ENCODE measurements at places on chromosomes 1 and 21.

DNA sequence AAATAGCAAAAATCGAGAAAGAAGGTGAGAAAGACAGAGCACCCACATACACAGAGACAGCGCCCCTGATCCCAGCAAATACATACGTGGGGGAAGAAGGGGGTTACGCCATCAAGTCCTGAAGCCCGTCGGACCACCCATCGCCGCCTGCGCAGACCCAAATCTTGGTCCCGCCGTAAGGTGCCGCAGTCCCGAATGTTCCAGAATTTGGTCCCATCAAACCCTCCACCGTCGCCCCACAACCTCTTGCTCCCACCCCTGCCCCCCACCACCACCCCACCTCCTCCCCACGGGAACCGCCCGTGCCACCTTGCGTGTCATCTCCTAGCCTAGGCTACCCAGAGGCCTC, 71.7 kb downstream of the CD46 start:
- DNase-seq: no peak

DNA sequence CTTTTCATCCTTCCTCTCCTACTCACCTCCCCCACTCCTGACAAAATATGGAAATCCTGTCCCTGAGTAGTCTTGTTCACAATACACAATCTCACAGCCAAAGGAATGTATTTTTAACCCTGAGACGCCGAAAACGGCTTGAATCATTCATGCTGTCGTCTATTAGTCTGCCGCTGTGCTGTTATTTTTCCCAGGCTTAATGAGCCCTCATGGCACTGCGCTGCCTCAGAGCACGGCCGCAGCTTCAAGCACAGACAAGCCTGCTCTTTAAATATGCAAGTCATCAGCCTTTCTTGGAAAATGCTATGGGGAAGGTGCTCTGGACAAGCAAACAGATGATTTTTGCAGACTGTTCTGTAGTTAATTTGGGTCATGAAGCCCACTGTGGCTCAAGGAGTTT, 302.7 kb downstream of the DISC1 start:
- no peak for DNase-seq

GRCh38 chr1:193914871-193915270, 728.5 kb upstream of the B3GALT2 start:
- no peak for DNase-seq

DNA sequence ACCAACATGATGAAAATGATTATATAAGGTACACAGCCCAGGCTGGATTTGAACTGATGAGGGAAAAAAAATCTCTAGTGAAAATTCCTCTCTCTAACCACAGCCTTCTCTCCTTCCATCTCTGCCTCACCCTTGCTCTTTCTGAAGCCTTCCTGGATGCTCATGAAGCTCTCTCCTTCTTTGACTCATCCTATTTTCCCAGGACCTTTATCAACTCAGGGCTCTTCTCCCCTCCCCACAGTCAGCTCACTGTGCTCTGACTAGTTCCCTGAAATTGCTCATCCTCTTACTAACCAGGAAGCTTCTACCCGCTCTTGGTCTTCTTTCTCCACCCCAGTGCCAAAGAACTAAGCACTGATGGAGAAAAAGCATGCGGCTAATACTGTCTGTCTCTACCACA, 46.4 kb upstream of the ERG start:
- no peak for DNase-seq

DNA sequence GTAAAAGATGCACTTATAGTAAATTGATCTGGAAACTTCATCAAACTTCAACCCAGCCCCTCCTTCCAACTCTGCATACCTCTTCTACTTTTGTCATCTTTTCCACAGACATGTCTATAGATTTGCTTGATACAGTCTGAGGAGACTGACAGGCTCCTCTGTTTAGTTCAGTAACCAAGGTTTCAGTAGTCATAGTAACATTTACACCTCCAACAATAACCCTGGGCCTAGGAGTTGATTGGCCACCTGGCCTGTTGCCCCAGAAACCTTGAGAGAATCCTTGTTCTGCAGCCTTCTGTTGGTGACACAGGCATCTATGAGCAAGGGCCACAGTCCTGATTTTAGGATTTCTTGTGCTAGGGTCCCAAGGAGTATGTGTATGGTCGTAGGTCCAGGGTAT, at the start of gene CFAP141:
CFAP141 (minus strand) TSS at position 138 of the 400 bp plus-strand sequence; CDS start at position 112, 26 bp downstream.
- no peak for DNase-seq

GRCh38 chr1:154777154-154777553, 92.9 kb downstream of the KCNN3 start:
- no peak for DNase-seq

DNA sequence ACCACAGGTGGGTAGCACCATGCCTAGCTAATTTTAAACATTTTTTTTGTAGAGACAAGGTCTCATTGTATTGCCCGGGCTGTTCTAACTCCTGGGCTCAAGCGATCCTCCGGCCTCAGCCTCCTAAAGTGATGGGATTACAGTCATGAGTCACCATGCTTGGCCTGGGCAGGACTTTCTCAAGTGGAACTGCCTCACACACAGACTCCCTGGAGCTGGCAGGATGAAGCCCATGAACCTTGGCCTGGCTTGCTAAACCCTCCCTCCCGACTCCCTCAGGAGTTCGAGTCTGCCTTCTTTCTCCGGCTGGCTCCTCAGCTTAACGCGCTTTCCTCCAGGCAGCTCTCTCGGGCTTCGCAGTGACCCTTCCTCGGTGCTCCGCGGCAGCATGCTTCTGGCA, 7.7 kb upstream of the ECE1 start:
- DNase-seq: no peak

GRCh38 chr1:150192012-150192411, 42.3 kb downstream of the PLEKHO1 start:
- no peak for DNase-seq

- no peak for DNase-seq
Measured at GRCh38 chr1:31924839-31925238, 13.3 kb downstream of the PTP4A2 start.

GRCh38 chr1:79599257-79599656, 592.7 kb upstream of the ADGRL4 start:
- no peak for DNase-seq

DNA sequence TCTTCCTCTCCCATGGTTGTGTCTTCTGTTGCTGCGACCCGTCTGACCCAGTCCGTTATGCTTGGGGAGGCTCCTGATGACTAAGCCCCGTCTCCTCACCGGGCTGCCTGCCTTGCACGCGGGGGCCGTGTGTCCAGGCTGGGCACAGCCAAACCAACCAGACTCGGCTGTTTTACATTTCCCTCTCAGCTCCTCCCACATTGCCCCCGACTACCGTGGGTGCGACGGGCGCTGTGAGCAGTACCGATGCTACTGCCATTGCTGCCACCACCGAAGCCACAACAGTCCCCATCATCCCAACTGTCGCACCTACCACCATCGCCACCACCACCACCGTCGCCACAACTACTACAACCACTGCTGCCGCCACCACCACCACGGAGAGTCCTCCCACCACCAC, 46.0 kb upstream of the CNTN2 start:
- DNase-seq: no peak

DNA sequence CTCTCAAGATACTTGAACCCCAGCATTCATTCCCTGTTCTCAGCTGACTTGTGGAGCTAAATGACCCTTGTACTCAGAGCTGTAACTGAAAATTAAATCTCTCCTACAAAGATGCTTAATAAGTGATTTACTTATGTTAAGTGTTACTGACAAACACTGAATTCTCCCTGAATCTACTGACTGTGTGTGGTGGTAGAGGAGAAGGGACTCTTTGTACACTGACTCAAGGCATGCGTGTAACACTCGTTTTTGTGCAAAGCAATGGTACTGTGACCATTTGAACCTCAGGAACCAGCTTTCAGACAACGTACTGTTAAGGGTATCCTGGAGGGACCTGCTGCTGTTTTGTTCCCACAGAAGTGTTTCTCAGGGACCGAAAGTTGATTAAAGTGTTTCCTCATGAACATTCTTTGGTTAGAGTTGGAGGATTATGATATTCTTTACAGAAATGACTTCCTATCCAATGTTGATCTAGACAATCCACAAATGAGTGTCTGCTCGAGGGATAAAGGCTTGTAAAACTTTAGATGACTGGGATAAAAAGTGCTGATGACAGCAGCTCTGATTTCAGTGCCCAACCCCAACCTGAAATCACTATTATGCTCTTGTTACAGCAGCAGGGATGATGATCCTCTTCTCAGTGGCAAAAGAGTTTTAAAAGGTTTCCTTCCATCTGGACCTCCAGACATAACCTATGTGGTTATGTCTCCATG, 12.8 kb downstream of the RGL1 start:
- DNase-seq: no peak

DNA sequence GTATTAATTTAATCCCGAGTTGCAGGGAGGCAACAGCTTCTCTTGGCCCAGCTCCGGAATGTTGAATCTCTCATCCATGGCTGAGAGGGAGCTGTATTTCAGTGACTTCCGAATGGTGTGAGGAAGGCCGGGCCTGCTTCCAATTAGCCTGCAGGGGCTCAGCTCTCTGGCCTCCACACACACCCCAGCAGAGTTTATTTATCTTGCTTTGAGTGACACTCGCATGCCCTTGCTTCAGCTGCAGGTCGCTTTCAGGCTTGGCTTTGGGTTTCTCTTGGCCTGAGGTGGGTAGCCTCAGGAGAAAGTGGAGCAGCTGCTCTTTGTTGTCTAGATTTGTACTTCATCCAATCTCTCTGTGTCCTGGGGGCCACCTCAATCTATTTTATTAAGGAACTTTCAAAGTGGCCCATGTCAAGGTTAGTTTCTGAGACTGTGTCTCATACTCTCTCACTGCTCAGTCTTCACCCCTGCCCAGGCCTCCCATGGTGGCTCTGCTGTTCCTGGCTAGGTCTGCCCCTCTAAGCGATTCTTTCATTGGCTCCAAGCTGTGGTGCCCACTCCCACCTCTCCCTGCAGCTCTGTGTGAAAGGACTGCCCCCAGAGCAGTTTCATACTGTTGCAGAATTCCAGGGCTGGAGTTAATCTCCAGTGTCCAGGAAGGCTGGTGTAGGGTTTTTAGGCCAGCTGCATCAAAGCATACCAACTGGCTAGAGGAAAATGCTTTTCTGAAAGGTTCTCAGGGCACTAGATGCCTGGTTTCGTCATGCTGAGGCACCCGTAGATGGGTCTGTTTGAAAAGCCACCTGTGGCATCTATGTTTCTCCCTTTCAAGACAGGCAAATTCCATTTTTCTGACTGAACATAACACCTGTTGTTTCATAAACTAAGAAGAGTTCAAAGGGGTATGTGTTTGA, 153.5 kb downstream of the PLXNA2 start:
- DNase-seq: no peak

DNA sequence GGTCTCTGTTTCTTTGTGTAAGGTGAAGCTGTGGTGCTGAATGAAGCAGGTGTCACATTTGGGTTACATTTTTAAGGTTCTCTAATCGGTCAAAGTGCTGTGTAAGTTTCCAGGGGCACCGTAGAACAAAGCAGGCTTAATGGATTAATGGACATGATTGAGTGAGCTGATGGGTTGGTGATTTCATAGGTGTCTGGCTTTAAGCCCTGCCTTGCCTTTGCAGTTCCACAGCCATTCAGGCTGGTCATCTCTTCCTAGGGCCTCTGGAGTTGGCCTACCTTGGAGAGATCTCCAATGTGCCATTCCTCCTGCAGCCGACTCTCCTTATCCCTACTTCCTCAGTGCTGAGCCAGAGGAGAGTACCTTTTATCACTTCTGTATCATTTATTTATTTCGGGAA, 15.2 kb downstream of the GALNT2 start:
- DNase-seq: no peak

DNA sequence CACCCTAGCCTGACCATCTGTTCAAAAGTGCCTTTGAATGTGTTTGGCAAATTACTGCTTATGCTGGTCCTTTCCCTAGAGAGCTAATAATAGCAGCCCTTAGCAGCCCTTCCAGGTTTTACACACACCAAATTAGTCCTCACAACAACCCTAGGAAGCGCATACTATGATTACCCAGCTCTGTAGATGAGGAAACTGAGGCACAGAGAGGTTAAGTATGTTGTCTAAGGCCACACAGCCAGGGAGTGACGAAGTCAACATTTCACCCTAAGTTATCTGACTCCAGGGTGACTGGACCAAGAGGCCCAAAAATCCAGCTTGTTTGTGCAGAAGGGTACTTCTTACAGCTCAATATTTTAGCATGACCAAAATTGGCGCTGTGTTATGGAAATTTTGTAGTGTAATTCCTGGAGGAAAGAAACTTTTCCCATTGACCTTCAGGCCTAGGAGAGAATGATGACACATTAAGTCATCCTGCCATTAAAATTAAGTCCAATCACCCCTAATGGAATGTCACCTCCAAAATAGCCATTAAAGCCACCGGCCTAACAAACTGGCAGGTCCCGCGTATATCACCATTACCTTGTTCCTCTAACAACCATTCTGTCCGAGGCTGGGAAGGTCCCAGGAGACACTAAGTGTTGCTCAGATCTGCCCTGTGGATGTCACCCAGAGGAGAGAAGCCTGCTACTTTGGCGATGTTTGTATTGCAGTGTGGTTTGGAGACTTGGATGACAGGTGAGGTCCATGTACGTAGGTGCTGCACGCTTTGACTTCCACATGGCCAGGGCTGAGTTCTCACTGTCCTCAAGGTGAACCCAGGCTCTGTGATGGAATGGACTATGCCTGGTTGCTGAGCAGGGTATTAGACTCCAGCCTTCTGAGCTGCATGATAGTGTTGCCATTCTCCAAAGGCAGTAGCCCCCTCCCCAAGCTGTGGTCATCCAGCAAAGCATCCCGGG, 258.3 kb downstream of the TOMM20 start:
- DNase-seq: no peak

GRCh38 chr1:48341221-48341620, 118.7 kb downstream of the SLC5A9 start:
- DNase-seq: no peak

GRCh38 chr1:39701049-39701439, 9.8 kb upstream of the HPCAL4 start:
- DNase-seq: no peak

DNA sequence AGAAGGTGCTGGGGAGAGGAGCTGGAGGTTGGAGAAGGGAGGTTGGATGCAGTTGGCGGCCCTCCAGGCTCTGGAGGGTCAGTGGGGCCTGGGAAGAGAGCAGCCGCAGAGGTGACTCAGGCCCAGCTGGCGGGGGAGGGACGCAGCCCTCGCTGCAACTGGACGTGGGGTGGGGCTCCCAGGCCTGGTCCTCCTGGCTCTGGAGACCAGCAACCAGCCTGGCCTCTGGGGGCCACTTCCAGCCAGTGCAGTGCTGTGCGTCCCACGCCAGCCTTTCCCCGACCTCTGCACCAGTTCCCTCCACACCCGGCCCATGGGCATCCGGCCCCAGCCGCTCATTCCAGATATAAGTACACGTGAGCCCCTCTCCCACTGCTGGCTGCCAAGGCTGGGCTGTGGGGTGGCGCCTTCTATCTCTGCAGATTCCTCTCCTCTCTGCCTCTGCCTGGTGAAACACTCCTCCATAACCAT, 38.0 kb upstream of the COL18A1 start:
- DNase-seq: no peak
